ENCODE measurements at places on chromosomes 1 and 21.

DNA sequence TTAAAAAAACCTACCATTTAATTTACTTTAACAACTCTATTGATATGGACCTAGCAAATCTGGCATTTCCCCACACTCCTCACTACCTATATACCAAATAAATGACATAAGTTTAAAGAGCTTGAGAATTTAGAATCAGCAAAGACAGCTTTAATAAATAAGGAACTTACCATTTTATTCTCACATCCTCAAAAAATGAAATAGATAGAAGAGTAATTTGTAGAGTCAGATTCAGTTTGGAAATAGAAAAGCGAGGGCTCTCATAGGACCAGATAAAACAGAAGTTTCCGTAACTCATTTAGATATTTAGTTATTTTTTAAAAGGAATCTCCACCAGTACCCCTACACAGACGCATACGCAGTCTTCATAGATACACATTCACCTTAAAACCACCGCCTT is 117.9 kb downstream of the RGS2 start:
- DNase-seq = no peak

DNA sequence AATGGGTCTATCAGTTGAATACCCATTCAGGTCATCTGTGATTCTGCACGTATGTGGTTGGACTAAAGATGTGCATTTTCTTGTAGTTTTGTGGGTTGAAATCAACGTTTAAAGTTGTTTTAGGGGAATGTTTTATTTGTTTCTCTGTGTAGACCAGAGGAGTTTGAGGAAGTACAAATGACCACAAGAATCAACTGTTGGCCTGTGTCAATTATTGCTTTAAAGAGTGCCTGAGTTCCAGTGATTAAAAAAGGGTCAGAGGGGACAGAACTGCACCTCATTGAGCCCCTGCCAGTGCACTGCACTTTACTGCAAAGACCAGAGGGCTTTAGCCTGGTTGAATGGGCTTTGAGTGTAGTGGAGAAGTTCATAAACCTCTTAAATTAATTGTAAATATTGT is 190.3 kb downstream of the VPS13D start:
- DNase-seq = no peak

DNA sequence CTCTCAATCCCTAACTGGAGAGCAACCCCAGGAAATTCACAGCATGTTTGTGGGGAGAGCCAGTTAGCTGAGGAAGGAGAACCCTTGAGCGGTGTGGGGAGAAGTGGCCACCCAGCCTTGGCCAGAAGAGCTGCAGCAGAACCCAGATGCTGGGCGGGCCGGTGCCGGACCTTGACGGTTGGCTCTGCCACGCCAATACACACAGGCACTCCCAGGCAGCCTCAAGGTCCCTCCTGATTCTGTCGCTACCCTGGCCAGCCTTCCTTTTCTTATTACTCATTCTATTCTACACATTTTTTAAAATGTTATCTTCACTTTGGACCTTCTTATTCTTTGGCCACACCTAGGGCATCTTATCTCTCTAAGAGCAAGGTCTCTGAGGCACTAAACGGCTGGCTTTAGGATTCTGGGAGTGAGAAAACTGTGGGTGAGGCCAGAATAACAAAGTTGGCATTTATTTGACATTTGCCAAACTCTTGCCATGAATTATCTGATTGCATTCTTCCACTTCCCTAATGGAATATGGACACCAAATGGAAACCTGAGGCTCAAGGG is 50.4 kb upstream of the GPR37L1 start:
- DNase-seq = no peak

- DNase-seq = no peak
These were observed 4.3 kb downstream of the LCK start for GRCh38 chr1:32255072-32256071.

DNA sequence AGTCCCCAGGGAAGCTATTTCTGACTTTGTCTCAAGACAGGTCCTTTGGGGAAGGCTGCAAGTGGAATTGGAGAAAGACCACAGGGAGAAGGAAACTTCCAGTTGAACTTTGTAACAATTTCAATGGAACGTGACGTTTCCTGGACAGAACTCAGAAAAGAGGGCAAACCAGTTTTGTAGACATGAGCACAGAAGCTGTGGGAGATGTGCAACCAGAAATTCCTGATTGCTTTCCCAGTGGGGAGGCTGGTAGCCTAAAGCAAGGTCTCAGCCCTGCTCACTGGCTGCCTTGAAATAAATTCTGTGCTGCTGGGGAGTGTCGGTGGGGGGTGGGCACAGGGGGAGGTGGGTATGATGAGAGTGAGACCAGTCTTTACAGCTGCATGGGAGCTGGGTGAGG is 1206.7 kb upstream of the ADGRL2 start:
- DNase-seq = no peak

DNA sequence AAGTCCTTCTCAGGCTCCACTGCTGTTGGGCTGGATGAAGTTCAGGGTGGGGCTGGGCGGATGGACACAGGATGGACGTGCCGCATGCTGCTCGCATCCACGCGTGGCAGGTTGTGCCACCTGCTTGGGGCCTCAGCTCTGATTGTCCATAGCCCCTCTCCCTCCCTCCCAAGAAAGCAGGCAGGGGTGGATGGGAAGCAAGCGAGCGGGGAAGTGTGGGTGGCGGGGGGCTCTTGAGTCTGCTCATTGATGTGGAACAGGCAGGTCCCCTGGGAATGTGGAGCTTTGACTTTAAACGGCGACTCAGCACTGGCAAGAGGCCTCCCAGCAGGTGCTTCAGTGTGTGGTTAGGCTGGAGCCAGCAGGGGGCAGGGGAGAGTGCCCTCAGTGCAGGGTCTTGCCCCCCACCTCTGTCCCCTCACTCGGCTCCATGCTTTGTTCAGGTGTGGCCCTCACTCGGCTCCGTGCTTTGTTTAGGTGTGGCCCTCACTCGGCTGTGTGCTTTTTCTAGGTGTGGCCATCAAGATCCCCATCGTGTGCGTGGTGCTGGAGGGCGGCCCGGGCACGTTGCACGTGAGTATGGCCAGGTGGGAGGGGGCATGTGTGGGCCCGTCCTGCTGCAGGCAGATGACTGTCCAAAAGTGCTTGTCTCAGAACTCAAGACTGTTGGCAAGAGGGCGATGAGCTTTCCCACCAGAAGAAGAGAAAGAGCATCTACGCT is 23.9 kb downstream of the TRPM2 start:
- peak; percentile 78 for DNase-seq

DNA sequence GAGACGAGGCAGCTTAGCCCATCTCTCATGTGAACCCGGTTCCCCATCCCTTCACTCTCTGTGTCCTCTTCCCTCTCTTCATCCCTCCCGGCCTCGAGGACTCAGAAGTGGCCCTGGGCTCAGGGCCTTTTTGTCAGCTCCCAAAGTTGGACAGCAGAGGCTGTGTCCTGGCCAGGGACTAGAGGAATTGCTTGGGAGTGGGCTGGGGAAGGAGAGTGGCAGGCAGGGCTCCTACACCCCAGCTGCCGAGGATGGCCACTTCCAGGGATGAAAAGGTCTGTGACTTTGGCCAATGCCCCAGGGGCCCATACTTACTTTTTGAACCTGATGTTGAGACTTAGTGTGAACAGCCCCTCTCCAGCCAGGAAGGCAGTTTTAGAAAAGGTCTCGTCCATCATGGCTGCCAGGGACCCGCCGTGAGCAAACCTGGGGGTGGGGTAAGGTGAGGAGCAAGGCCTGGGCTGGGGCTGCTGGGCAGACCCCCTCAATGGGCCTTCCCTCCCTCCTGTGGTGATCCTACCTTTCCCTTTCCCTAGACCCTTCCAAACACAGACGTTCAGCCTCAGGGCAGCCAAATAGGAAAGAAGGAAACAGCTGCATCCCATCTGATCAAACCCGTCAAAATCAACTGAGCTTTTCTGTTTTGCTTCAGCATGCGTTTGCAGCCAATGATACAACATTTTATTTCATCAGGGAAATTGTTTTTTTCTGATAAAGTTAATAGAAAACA is 5.5 kb downstream of the THEM5 start:
- no peak for DNase-seq

DNA sequence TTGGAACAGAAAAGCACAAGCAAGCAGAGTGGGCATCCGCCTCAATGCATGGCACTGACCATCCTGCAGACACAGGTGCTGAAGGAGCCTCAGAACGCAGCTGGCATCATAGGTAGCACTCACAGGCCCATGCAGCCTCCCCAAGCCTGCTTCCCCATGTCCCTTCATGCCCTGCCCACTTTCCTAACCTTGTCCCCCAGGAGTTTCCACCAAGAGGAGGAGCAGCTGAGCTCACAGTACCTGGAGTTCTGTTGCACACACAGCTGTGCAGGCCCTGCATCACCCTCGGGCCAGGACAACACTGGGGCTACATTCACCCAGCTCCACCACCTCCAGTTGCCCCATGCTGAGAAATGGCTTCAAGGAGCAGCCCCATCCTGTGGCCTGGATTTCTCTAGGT is 83.4 kb downstream of the SETD4 start:
- no peak for DNase-seq

GRCh38 chr21:29904359-29905282 is 35.2 kb downstream of the GRIK1 start:
- DNase-seq = no peak

GRCh38 chr1:226353698-226354525 is 44.9 kb upstream of the LIN9 start:
- no peak for DNase-seq

GRCh38 chr1:225155555-225155954 is 226.1 kb downstream of the DNAH14 start:
- DNase-seq = no peak

DNA sequence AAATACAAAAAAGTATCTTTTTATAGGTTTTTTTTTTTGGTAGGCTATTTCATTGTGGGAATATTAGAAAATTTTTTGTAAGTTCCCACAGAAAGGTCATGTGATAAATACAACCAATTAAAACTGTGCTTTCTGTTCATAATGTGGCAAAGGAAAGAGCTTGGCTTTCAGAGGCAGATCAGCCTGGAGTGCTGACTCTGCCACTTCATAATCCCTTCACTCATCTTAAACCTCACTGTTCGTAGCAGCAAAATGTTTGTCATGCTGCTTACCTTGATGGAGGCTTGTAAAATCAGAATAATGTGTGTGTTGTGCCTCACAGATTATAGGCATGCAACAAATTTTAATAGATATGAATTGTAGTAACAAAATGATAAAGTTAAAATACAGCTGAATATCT is 176.8 kb downstream of the ZP4 start:
- DNase-seq = no peak

GRCh38 chr1:41495210-41495948 is 10.9 kb upstream of the EDN2 start:
- DNase-seq = no peak

DNA sequence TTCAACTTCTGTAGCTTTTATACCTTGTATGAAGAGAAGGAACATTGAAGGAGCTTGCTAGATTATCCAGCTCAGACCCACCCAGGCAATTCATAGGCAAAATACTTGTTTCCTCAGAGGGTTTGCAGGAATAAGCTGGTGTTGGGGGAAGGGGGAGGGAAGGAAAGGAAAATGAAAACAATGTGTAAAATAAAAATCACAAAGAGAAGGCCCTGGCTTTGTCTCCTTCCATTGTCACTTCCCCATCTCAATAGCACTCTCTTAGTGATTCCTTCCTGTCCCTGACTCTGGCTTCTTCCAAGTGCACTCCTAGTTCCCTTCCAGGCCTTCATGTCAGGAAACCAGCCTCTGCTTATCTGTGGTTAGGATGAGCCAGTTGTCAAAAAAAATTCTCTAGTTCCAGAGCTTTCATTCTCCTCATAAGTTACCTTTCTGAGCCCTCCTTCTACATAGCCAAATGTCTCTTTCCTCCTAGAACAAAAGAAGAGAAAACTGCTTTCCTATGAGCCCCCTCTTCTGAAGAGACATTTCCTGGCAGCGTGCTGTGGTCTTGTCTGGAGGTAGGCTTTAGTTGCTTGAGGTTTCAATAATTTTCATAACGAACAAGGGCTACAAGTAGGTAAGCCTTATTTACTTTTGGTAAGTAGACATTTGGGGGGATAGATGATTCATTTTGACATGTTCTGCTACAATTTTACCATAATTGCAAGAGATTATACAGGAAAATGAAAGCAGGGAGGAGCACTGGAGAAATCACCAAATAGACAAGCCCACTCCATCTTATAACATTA is 45.7 kb downstream of the FASLG start:
- DNase-seq = no peak

DNA sequence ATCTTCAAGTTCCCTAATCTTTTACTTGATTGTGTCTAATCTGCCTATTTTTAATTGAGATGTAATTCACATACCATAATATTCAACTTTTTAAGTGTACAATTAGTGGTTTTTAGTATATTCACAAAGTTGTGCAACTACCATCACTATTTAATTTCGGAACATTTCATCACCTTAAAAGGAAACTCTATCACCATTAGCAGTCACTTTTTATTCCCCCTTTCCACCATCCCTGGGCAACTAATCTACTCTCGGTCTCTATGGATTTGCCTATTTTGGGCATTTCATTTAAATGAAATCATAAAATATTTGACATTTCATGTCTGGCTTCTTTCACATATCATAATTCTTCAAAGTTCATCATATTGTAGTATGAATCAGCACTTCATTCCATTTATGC is 30.6 kb upstream of the HYI start:
- no peak for DNase-seq

GRCh38 chr1:3654549-3655281 is 2.4 kb downstream of the TP73 start:
- DNase-seq = no peak

DNA sequence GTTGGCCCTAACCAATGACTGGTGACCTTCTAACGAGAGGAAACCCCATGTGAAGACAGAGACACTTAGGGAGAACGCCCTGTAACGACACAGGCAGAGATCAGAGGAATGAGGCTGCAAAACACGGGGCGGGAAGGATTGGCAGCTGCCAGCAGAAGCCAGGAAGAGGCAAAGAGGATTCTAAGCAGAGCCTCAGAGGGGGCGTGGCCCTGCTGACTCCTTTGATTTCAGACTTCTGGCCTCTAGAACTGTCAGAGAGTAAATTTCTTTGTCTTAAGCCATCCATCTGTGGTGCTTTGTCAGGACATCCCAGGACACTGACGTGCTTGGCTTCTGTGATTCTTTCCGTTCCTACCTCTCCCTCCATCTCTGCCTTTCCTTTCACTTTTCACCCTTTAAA is 79.3 kb downstream of the SH3BGR start:
- no peak for DNase-seq

GRCh38 chr1:23670709-23671108 is 20.9 kb upstream of the RPL11 start:
- no peak for DNase-seq

- no peak for DNase-seq
These were observed 26.6 kb upstream of the RD3 start for GRCh38 chr1:211518330-211519289.

- no peak for DNase-seq
These were observed 39.9 kb downstream of the EPHA2 start for GRCh38 chr1:16116002-16116401.

DNA sequence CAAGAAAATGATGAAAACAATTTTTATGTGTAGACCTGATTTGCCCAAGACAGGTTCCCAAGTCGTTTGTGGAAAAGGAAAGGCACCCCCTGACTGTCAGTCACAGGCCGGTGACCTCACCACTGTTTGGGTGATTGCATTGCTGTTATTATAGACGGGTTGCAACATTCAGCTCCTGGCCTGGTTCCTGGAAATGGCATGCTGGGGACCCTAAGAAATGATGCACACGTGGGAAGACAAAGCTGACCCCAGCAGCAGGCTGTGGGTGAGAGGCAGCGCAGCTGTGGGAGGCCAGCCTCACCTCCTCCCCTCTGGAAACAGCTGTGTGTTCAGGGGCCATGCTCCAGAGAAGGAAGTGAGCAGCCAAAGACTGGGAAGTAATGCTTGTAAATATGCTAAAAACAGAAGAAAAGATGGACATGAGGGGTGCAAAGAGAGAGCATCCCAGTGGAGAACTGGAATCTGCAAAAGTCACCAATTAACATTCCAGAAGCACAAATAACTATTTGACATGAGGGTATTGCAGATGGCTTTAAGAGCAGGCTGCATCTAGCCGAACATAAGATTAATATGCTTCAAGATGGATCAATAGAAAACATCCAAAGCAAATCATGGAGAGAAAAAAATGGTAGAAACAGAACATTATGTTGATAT is 23.4 kb upstream of the ABCG1 start:
- DNase-seq = no peak
